ENCODE measurements at places on chromosomes 2 and 18. TPM values are rescaled to one million over a fixed set of nuclear protein-coding genes. Genes with fewer than 3 reads are reported as not detected.

Gene TCF4
- 3.9 TPM for total RNA-seq

Gene MC5R
- 0.15 TPM for total RNA-seq

Gene DOK6
- not detected for total RNA-seq

Gene PLGLB2
- 5.7 TPM for total RNA-seq

Gene RTP5
- total RNA-seq, result not detected

Gene CKAP2L
- total RNA-seq, result 38.4 TPM

Gene GAD1
- total RNA-seq, result 5.1 TPM

Gene ASPRV1
- total RNA-seq, result 1.1 TPM

Data from T-helper 1 cell treated with Interleukin-12 subunit alpha and Interleukin-12 subunit beta and Interleukin-4 antibody, amounts not matched to agents 30 ng/mL and 1 ng/mL, for 36 hours (primary cell).